ENCODE measurements at places on chromosomes 16 and 17. TPM values are rescaled to one million over a fixed set of nuclear protein-coding genes. Genes with fewer than 3 reads are reported as not detected.

ACSM2A gene
- not detected for total RNA-seq

NGFR gene
- 3.3 TPM for total RNA-seq

KRT28 gene
- not detected for total RNA-seq

GRCh38 chr16:55426865-55427484 lies 52.0 kb upstream of the MMP2 start:
- no peak for DNase-seq

DNA sequence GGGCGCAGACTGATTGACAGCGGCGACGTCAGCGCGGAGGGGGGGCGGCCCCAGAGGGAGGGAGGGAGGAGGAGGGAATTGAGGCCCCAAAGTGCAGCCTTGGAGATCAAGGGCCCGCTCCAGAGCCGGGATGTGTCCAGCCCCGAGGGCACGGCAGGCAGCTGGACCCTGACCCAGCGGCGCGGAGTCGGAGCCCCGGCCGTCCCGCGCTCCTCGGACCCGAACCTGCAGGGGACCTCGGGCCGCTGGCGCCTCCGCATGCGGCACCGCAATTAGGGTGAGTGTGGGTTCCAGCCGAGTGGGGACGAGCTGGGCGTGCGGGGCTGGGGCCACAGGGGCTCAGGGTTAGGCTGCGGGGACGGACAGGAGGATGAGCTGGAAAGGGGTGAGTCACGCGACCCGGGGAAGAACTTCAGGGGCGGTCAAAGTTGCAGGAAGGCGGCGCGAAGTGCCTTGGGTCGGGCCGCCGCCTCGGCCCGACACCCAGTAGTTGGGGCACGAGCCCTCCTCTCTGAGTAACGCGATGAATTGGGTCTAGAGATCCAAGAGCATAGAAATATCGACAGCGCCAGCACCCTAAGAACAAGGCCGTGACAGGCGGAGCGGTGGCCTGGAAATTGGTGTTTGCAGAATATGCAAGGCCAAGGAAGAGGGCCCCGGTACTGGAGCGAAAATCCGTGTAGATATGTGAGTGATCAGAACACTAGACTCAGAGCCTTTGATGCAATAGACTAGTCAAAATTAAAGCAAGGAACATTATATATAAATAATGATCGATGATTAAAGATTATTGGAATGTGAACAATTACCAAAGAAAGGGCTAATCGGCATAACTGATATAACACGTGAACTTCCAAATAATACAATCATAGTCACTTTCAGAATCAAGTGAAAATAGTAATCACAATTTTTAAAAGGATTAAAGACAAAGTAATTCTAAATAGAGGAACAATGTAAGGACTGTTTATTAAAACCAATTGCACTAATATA lies at the start of gene TBX4:
Gene TBX4 (plus strand): TSS at position 122 of the 990 bp plus-strand sequence. CDS start 4,069 bp downstream, outside the sequence.
- no peak for DNase-seq

GRCh38 chr17:36144014-36144413 lies 32.4 kb downstream of the TBC1D3B start:
- DNase-seq, result no peak

GRCh38 chr17:29664743-29665480 lies 42.2 kb upstream of the CORO6 start:
- no peak for DNase-seq

DNA sequence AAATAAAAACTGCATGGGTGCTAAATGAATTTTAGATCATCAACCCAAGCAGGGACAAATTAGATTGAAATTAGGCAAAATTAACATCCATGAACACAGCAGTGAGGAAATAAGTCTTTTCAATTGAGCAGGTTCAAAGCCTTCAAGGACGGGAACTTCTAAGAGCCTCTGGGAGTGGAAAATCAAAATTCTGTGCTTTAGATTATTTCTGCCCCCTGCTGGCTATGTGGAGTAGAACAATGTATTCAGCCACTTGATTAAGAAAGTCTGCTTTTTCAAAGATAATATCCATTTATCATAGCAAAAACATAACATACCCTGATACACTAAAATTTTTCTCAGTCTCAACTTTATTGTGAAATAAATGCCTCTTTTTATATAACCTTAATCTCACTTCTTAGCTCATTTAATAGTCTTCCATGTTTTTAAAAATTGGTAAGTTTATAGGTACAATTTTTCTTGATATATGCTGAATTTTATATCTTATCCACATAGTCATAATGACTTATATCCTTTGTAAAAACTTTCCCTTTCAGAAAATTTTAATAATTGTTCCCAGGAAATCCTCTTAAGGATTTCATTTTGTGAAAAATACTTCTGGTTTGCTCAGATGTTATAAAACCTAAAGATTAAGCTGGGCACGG lies 28.1 kb upstream of the NOL11 start:
- peak; percentile 71 for DNase-seq

DNA sequence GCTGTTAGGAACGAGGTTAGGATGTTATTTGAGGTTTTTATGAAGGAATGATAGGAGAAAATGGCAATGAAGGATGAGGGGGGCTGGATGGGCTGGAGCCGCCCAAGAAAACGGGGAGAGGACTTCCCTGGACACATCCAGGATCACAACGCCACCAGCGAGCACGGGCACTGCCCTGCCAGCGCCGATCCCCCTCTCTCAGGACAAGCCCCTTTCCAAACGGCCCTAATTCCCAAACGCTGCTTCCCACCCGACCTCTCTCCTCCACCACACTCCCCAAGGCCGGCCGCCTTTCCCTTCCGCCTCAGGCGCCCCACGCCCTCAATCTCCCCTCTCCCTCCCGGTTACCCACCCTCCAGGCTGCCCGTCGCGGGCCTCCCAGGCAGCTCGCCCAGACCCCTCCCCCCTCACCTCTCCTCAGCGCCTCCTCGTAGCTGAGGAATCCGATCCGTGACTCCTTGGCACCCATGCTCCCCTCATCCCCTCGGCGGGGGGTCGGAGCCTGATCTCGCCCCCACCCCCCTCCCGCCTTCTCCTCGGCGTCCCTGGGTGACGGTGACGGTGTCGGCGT lies 377 bp downstream of the USP32 start:
- peak; percentile 18 for DNase-seq

DNA sequence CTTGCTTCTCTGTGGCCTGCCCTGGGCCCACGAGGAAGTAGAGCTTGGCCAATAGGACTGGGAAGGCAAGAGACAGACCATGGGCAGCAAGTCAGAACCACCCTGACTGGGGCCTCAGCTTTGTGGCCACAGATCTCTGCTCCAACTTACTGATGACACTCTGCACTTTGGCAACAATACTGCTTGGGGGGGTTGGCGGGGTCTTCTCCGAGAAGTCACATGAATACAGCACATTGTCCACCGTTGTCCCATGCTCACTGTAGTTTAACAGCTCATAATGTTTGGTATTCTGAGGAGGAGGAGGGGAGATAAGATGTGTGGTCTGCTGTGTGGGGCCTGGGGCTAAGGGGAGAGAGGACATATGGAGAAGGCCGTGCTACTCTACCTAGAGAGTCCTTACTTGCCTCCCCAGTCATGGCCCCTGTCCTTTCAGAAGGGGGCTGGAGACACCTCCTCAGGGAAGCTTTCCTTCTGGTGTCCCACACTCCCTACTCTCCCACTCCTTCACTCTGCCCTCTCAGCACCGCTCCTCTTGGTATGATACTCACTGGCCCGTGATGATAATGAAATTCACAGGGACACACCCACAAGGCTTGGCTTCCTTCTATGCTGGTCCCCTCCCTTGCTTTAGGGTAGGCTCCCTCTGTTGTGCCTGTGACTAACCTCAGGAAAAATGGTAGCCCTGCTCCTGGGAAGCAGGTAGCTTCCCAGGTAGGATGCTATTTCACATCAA lies 4.0 kb upstream of the DHRS13 start:
- DNase-seq, result no peak

DNA sequence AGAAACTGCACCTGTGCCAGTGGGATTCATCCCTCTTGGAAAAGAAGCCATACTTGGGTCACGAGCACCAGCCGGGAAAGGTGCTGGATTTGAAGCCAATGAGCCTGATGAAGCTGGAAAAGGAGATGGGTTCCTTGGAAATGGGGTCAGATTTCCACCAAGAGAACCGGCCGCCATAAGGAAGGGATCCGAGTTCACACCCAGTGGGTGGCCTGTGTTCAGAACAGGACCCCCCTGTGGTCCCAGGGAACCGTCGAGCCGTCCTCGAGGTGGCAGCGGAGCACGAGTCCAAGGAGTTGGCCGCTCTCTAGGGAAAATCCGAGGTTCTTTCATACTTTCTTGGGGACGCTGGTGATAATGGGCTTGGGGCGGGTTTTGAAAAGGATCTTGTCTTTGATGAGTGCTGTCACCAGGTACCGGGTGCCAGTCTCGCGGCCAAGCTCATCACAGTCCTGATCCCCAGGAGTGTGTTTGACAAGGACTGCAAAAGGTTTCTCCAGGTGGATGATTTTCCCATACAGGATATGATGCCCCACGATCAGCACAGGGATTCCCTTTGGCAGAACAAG lies 12.2 kb downstream of the CHTF8 start:
- DNase-seq, result no peak

Data from frontal cortex (tissue), 4 donors.